Right ventricle myocardium superior (tissue), 1 donor: ENCODE measurements at places on chromosomes 1 and 21. TPM values are rescaled to one million over a fixed set of nuclear protein-coding genes. Genes with fewer than 3 reads are reported as not detected.

DNA sequence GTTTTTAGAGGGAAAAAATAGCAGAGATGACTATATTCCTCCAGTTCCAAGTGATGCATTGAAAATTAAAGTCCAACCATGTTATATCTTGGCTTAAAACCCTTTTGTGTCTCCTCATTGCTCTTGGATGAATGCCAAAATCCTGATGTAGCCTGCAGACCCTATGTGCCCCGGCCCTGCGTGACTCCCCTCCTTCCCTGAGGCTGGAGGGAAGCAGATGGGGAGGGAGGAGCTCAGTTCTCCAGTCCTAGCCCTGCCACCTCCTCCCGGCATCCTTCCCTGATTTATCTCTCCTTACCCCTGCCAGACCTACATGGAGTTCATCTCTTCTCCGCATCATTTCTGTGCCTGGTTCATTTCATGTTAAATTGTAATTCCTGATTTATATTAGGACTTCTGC lies 397.4 kb downstream of the PTPRU start:
- no peak for DNase-seq

- DNase-seq = no peak
These were observed 56.7 kb upstream of the BARHL2 start for GRCh38 chr1:90773812-90774211.

DNA sequence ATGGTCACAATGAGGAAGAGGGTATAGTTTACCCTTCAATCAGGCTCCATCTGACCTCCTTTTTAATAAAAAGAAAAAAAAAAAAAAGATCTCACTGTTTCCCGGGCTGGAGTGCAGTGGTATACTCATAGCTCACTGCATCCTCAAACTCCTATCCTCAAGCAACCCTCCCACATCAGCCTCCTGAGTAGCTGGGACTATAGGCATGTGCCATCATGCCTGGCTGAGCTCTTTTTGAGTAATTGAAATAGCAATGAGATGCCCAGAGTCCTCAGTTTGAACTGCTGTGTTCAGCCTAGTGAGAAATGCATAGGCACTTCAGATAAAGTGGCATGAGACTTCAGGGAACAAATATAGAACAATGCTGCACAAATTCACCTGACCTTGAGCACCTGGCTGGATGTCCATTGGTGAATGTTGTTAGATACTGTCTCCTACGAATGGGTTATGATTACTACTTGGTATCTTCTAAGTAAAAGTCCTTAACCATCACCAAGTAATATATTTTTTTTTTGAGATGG lies 67.6 kb downstream of the NR5A2 start:
- DNase-seq = no peak

DNA sequence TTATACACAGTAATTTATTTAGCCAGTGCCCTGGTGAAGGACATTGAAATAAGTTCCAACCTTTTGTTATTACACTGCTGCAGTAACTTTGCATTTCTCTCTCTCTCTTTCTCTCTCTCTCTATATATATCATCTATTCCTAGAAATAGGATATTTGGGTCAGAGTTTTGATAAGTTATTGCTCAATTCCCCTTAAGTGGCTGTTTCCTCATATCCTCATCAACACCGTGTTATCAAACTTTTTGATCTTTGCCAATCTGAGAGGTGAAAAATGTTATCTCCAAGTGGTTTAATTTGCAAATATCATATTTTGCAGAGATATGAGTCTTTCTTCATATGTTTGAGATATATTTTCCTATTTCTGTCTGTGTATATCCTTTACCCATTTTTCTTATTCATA lies 1.6 kb upstream of the SRSF4 start:
- no peak for DNase-seq

DNA sequence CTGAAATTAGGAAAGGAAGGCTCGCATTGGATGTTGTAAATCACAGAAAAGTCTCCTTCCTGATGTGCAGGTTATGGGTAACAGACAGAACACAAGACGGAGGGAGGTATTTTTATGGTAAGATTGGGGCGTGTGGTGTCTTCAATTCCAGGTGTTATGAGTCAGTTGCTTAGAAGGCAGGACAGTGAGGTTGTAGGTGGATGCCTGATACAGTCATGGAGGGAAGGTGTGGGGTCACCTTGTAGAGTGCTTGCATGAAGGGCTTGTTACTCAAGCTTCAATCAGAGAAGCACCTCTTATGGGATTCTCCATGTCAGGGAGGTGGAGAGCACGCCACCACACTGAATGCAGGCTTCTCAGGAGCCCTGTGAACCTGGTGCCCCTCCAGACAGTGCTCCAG lies 63.1 kb downstream of the C1orf21 start:
- DNase-seq = no peak

- no peak for DNase-seq
These were observed 5.3 kb downstream of the TENT5C start for GRCh38 chr1:117611121-117611601.

PROX1 gene
- total RNA-seq = 85.2 TPM
